ENCODE measurements at places on chromosomes 2 and 18.

DNA sequence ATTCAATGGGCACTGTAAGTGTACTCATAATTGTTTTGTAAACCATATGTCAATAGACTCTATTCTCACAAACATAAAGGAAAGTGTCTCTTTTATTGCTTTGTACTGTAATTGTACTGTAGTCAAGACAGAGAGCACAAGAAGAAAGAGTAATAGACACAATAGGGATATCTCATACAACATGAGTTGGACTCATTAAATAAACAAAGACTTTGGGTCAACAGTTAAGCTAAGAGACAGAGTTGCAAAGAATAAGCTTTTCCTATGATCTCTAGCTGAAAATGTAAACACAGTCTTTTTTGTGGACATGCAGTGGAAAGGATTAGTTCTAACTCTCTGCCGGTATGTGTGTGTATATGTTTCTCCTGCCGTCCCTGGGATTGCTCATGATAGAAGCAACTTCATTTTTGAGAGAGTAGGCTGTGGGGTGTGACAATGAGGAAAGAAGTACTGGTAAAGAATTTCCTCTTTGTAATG lies 13.9 kb upstream of the KYNU start:
- DNase-seq, result peak; percentile 72

DNA sequence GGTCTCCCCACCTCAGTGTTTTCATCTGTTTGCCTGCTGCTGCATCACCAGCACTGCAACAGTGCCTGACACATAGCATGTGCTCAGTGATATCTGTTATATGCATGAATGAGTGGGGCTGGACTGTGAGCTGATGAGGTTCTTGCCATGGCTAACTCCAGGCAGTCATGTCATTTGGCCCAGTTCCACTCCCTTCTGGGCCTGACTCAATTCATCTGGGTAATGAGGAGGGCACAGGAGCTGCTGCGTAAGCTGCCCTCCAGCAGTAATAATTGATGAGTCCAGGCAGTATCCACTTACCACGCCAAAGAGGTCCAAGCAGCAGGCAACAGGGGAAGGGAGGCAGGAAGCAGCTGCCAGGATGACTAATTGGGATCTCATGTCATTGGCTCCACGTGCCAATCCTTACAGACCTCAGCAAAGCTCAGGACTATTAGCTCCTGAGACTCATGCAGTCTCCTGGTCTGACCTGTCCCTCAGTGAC lies 34.1 kb upstream of the MAT2A start:
- no peak for DNase-seq

GRCh38 chr18:42011053-42011452 lies 56.0 kb downstream of the PIK3C3 start:
- DNase-seq, result no peak

DNA sequence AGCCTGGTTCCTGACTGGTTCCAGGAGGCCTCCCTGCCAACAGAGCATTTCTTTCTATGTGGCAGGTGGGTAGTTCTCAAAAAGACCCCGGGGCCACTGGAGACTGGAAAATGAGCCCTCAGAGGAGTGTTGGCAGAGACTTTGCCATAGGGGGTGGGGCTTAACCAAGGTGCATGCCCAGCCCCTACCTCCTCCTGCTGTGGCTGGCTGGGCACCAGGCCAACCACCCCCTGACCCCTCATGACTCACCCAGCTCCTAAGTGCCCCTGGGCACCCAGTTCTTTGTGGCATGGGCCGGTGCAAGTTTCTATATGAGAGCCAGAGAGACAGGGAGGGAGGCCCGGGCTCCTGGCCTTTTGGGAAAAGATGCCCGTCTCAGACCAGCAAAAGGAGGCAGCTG lies 98.2 kb upstream of the SMAD2 start:
- no peak for DNase-seq

DNA sequence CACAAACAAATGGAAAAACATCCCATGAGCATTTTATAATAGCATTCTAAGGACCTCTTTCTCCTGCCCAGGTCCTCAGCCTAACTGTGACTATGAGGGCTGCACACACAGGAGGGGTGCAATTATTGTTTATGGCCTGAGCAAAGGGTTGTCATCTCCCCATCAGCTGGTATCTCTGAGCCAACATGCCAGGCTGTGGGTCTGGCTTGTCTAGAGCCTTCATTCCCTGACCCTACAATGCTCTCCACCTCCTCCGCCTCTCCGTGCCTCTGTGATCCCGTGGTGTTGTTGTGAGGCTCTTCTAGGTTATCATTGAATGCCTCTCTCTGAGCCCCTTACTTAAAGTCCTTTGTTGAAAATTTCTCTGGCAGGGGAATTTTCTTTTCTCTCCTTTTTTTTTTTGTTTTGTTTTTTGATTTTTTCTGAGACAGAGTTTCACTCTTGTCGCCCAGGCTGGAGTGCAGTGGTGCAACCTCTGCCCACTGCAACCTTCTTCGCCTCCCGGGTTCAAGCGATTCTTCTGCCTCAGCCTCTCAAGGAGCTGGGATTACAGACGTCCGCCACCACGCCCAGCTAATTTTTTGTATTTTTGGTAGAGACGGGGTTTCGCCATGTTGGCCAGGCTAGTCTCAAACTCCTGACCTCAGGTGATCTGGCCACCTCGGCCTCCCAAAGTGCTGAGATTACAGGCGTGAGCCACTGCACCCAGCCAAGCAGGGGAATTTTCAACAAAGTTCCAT lies 126.4 kb downstream of the SMAD7 start:
- no peak for DNase-seq

GRCh38 chr18:46447323-46447722 lies 209.7 kb downstream of the LOXHD1 start:
- no peak for DNase-seq

GRCh38 chr18:6382963-6383362 lies 31.7 kb downstream of the L3MBTL4 start:
- DNase-seq, result no peak

GRCh38 chr2:147211484-147211883 lies 633.3 kb upstream of the ACVR2A start:
- no peak for DNase-seq

GRCh38 chr2:98489971-98490962 lies 45.6 kb downstream of the INPP4A start:
- DNase-seq, result no peak

- DNase-seq, result no peak
Measured at GRCh38 chr2:127917916-127918315, 32.2 kb upstream of the AMMECR1L start.

DNA sequence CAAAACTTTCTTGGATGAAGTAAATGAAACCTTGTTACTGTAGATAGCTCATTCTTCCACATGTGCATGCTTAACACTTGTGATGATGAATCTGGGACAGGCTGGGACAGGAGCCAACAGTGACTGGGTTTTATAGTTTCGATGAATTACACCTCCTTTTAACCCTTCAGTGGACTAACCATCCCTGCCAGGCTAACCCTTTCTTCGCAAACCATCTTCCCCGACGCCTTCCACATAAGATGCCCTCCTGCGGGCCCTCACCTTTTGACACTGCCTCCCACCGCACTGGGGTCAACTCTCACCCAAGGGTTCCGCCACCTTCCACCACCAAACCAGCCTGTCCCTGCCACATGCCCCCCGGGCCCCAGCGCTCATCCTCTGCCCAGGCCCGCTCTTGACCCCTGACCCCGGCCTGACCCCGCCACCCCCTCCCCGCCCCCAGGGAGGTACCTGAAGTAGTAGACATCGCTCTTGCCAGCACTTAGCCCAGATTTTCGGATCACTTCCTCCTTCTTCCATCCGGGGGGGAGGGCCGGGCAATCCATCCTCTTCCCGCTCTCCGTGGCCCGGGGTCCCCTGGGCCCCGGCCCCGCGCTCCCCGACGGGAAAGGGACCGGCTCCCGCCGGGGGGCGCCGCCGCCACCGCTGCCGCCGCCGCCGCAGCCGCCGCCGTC lies 764 bp downstream of the MBD2 start:
- DNase-seq, result peak; percentile 73

- DNase-seq, result no peak
Measured at GRCh38 chr2:113079131-113079530, 11.4 kb downstream of the IL1F10 start.

DNA sequence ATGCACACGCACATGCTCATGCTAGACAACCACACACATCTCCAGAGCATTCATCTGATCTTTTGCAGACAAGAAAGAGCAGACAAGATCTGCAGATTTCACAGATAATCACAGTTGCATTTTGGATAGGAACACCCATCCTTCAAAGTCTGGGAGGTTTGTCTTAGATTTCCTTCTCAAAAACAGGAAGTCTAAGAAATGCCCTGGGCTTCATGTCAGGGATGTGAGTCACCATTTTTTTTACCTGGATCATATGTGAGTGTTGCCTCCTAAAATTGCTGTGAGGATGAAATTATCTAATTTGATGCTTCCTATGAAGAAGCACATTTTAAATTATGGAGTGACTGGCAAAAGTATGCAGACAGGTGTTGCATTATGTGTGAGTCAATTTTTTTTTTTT lies 46.1 kb downstream of the SRD5A2 start:
- DNase-seq, result no peak

GRCh38 chr2:228675646-228676045 lies 494.2 kb upstream of the SPHKAP start:
- DNase-seq, result no peak

GRCh38 chr2:184769023-184769422 lies 170.7 kb downstream of the ZNF804A start:
- no peak for DNase-seq

DNA sequence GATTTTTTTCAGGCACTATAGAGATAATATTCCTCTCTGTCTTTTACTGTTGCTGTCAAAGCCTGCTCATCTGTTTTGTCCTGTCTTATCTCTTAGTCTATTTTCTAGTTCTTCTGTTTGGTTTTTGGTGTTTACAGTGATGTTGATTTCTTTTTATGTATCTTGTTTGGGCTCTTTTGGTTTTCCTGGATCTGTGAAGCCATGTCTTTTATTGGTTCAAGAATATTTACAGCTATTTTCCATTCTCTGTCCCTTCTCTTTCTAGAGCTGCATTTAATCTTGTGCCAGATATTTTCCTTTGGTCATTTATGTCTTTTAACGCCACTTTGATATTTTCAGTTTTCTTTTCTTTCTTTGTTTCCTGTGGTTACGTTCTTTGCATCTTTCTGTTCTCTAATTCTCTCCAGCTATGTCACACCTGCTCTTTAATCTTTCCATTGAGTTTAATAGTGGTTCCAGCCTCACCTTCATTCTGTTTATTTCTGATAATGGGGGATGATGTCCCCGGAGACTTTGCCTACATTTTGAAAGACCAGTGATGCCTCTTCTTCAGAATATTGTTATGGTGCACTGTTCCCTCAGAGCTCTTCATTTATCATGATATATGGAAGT lies 32.0 kb downstream of the SMCHD1 start:
- no peak for DNase-seq

DNA sequence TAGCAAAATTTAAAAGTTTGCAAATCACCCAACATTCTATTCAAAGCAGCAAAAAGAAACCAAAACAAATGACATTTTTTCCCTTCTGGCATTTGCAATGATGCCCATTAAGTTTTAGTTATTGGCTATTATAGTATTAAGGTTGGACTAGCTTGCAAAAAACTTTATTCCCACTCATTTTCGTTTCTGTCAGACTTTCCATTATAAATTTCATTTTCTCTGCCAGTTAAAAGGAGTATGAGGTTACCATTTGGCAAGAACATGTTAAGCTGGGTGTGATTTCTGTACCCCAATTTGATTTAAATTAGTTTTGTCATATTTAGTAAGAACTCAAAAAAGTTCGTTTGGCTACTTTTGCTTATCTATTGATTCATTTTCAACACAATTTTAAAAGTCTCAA lies 187.9 kb downstream of the TCF4 start:
- DNase-seq, result no peak

- DNase-seq, result no peak
Measured at GRCh38 chr2:165587335-165587938, 117.9 kb downstream of the CSRNP3 start.

DNA sequence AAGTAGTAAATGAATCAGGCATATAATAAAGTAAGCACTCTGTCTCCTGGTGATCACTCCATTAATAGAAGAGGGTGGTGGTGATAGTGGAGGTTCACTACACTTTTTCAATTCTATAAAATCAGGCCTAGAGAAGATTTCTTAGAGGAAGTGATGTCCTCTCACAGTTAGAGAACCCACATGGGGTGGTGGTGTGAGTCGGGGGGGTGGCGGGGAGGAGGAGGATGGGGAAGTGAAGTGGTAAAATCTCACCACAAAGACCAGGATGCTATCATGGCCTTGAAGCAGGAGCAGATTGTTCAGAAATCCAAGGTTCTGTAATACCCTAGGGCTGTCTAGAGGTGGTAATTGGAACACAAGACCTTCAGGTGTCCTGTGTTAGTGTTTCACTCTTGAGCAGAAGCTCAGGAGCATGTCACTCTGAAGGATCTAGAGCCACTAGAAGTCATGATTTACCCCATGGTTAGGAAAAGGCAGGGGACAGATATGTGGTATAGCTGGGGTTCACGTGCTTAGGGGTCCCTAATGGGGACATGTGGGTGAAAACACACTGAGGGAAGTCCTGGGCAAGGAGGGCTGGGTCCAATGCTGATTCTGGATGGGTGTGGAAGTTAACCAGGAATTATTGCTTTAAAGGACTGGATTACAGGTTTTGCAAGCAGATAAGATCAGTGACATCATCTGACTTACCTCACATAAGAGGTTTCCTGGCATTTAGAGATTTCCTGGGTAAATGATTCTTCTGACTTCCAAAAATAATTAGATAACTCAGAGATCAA lies 31.0 kb downstream of the RNF125 start:
- DNase-seq, result no peak

DNA sequence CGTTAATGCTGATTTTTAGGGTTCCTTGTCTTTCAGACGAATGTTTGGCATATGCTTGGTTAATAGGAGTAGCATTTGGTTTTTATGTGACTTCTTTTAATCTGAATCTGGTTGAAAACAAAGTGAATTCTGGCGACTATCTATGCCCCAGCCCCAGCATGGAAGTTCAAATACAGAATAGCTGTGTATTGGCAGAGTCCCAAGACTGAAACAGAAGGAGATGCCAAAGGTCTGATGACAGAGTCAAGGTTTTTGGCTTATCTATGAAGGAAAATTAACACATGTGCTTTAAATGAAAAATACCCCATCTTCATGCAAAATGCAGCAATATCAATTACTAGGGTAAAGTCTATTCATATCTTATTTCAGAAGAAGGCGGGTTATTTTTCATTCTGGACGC lies 734.8 kb upstream of the NXPH2 start:
- DNase-seq, result no peak

DNA sequence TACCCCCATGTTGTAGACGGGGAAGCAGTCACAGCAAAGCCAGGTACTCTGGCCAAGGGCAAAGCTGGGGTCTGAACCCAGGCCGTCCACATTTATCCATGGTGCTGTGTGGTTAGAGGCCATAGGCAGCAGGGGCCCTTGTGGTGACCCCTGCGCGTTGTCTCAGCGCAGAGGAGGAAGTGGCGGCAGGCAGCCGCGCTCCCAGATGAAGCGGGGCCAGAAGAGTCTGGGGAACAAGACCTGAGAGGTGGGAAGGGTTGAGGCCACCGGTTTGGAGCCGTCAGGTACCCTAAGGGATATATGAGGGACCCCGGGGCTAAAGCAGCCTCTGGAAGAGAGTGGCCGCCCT lies 770 bp downstream of the ZNF396 start:
- peak; percentile 24 for DNase-seq

GRCh38 chr2:216695401-216695821 lies at the start of gene IGFBP5:
IGFBP5 (minus strand) TSS chr2:216695549; CDS start chr2:216694775, 774 bp downstream.
- peak; percentile 96 for DNase-seq

DNA sequence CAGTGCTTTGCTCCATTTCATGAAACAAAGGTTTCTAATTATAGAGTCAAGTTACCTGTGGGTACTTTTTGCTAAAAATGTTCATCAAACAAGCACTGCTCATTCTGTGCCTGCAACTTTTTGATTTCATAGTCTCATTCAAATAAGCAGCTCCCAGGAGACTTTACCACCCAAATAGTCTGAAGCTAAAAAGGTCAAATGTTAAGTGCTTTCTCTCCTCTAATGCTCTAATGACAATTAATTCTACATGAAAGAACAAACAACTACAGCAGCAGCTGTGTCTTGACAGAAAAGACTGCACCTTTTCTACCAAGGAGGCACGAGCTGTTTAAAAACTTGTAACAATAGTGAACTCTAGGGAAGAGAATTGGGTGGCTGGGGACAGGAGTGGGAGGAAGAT lies 65.3 kb downstream of the CCDC93 start:
- DNase-seq, result no peak
